HS-5 (cell line): ENCODE measurements at places on chromosomes 2 and 18.
A peak's percentile ranks its signal among the peaks of the same experiment; 100 is the strongest.

DNA sequence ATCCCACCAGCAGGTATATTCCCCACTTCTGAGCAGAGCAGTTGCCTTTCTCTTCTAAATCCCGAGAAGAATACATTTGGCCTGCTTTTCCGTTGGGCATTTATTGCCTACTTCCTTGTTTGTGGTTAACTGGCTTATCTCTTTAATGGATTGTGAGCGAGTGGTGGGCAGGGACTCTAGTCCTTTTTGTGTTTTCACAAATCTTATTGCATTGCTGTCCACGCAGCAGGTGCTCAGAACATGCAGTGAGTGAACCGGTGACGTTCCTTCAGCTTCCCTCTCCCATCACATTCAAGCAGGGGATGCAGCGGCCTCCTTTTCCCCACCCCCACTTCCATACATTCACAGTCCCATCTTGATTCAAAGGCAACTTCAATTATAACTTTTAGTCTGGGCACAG, 28.9 kb upstream of the GAREM2 start:
- DNase-seq, result no peak

DNA sequence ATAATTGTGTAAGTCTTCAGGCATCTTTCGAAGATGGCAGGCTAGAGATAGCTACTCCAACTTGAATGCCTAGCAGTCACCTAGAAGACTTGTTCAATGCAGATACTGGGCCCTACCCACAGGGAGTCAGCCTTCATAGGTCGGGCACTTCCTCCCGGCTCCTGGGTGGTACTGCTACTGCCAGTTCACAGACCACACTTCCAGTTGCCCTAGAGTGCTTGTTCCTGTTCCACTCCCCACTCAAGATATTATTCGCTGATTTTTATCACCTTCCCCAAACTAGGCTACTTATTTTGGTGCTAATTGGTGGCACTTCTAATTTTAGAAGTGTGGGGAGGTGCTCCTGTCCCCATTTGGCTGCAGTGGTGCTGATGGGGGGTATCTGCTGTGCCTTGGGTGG, 34.2 kb downstream of the INPP4A start:
- no peak for DNase-seq

DNA sequence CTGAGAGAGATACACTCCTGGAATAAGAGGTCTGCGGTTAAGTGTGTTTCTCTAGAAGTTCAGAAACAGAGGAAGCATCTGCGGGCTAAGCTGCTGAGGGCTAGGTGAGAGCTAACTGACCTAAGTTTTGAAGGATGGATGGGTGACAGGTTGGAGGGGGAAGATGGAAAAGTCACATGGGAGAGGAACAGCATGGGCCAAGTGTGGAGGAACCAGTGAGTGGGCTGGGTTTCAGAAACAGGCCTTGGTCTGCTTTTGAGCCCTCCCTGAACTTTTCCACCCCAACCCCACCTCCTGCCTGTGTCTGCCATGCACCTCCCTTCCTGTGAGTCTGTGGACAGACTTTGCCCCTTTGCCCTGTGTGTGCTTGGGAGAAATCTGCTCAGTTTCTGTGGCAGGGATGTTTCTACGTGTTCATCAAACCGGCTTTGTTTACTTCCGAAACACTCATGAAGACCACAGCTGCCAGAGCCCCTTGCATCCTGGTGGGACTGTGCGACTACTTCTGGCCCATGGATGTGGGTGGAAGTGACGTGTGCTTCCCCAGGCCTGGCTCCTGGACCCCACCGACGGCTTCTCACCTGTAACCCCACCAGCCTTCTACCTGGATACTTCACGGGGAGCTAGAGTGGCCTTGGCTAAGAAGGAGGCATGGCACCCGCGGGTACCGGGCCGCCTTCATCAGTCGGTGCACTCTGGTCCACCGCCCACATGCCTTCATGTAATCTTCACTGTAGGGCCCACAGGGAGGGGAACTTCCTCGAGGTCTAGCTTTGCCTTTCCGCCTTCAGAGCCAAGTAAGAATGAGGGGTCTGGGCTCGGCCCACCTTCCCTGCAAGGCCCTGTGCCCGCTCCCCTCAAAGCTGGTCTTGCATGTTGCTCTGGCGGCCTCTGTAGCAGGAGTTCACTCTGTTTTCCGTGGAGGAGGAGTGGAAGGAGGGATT, 1.4 kb upstream of the HPCAL1 start:
- DNase-seq, result no peak

GRCh38 chr2:225353579-225354085, 45.9 kb upstream of the NYAP2 start:
- DNase-seq, result no peak

- no peak for DNase-seq
Observed at GRCh38 chr18:12884406-12885323, 628 bp upstream of the PTPN2 start.

GRCh38 chr2:31580321-31581117, at the start of gene SRD5A2:
SRD5A2 (minus strand) TSS chr2:31580938; CDS start chr2:31580900, 38 bp downstream.
- no peak for DNase-seq

DNA sequence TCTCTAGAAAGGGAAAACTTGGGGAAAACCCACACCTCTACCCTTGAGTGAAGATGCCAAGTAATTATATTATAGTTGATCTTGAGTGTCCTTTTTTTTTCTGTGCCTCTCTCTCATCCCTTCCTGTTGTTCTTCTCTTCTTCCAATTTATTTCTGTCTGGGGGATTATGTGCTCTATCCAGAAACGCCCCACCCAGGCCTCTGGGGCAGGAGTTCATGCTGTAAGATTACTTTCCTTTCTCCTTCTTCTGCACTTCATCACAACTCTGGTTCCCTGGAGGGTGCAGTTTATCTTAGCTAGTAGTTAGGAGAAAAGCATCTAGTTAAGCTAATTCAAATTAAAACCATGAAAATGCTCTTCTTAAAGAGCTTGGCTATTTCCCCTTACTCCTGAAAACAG, 30.3 kb upstream of the DNAJC27 start:
- DNase-seq, result no peak

GRCh38 chr18:56210520-56210919, 427.9 kb downstream of the TXNL1 start:
- no peak for DNase-seq

- DNase-seq, result no peak
Observed at GRCh38 chr2:145034511-145034910, 514.6 kb upstream of the ZEB2 start.

- no peak for DNase-seq
Observed at GRCh38 chr2:162938387-162938786, 99.8 kb upstream of the KCNH7 start.

DNA sequence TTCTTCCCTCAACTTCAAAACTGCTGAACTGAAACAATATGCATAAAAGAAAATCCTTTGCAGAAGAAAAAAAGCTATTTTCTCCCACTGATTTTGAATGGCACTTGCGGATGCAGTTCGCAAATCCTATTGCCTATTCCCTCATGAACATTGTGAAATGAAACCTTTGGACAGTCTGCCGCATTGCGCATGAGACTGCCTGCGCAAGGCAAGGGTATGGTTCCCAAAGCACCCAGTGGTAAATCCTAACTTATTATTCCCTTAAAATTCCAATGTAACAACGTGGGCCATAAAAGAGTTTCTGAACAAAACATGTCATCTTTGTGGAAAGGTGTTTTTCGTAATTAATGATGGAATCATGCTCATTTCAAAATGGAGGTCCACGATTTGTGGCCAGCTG, 8.4 kb downstream of the HOXD8 start:
- no peak for DNase-seq

DNA sequence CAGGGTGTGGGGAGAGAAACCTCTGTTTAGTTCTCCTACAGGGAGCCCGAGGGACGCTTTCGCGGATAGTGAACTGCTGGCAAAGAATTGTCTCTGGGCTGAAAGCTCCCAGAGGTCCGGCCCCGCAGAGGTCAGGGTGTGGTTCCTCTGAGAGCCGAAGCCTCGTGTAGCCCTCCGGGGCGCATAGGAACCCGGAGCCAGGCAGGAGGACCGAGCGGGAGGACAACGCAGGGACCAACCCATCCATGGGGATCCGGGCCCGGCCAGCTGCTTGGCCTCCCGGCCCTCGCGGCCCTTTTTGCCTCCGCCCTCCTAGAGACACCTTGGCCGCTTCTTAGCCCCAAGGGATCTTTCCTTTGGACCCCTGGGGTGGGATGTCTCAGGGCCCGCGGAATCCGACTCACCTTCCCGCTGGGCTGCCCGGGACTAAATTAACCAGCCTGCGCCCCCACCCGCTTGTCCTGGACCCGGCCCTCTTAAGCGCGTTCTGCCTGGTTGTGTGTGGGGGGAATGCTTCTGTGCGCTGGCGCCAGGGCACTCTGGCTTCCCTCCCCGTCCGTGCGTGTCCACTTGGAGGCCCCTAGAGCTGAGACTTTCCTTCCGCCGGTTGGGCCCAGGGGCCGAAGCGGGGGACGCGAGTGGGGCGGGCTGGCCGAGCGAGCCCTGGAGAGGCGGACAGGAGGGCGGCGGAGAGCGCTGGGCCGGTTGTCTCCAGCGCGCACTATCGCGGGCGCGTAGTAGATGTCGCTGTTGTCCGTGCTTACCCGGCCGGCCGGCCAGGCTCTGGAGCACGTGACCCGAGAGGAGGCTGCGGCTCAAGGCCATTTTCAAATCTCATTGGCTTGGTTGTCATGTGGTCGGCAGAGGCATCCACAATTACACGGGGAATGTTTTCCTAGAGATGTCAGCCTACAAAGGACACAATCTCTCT, at the start of gene HOXD10:
Gene HOXD10 (plus strand): TSS at position 896 of the 931 bp plus-strand sequence. CDS start 56 bp downstream, outside the sequence.
- no peak for DNase-seq

DNA sequence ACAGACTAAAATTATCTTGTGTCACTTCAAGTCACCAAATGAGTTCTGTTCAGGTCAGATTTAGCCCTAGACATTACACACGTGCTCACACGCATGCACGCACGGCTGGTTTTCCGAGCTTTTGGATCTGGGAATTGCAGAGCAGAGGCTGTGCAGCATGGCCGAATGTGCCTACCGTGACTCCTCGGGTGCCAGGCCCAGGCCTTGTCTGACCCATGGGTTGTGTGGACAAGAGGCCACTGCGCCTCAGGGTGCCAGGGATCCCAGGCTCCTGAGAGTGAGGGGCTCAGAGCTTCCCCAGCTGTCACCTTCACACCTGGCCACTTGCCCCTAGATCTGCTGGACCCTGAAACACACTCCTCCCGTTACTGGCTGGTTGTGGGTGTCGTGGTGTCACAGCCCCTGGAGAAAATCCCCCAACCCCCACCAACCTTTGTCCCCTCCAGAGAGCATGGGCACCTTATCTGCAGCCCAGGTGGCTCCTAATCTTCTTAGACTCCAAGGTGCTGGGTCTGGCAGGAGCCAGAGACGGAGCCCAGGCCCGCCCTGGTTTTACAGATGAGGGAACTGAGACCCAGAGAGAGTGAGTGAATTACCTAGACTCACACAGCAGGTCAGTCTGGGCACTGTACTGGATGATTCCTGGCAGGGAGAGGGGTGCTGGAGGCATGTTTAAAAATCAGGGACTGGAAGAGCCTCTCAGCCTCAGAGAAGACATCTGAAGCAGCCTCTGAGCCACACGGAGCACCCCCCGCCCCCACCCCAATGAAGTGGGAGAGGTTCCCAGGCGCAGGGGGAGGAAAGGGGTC, 56.8 kb downstream of the ATOH8 start:
- no peak for DNase-seq

DNA sequence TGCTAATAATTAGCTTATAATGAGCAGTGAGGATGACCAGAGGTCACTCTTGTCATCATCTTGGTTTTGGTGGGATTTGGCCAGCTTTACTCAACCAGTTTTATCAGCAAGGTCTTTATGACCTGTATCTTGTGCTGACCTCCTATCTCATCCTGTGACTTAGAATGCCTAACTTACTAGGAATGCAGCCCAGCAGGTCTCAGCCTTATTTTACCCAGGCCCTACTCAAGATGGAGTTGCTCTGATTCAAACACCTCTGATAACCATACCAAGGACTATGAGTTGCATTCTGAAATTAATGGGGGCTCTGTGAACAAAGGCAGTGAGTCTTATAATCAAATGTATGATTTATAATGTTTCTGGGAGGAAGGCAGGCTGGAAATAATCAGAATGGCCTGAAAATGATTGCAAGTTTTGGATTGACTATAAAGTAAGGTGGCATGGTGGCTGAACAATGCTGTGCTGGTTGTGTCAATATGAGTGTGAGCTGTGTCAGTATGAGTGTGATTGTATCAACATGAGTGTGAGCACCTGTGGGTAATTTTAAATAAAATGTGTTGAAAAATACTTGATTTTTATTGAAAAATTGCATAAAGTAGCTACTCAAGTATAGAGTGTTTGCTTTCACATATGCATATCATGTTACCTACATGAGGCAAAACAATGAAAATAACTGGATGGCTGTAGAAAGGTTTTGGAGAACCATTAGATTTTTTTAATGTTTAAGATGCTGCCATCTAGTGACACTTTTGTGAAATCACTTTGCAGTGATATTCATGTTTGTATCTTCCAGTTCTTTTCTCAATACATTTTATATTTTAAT, 103.0 kb downstream of the KYNU start:
- peak; percentile 15 for DNase-seq

DNA sequence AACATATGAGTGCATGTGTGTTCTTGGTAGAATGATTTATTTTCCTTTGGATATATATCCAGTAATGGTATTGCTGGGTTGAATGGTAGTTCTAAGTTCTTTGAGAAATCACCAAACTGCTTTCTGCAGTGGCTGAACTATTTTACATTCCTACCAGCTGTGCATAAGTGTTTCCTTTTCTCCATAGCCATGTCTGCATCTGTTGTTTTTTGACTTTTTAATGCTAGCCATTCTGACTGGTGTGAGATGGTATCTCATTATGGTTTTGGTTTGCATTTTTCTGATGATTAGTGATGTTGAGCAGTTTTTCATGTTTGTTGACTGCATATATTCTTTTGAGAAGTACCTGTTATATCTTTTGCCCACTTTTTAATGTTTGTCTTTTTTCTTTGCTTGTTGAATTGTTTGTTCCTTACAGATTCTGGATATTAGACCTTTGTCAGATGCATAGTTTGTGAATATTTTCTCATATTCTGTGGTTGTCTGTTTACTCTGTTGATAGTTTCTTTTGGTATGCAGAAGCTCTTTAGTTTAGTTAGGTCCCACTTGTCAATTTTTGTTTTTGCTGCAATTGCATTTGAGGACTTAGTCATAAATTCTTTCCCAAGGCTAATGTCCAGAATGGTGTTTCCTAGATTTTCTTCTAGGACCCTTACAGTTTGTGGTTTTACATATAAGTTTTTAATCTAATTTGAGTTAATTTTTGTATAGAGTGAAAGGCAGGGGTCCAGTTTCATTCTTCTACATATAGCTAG, 17.6 kb upstream of the KCNE4 start:
- DNase-seq, result no peak

DNA sequence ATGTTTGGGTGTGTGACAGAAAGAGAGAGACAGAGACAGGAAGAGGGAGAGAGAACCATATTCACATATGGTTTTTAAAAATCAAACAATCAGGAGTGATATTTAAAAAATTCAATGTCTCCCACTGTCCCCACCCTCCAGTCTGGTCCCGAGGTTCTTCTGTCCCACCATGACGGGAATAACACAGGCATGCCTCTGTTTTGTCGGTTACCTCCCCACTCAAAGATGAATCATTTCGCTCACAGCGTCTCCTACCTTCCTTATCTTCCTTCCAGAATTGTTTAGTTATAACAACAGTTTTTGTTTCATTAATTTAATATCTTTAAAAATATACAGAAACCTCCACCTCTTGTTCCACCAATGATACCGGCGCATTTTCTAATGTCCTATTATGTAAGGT, 113.0 kb downstream of the KCNF1 start:
- no peak for DNase-seq
